ENCODE measurements at places on chromosomes 13 and 19.

DNA sequence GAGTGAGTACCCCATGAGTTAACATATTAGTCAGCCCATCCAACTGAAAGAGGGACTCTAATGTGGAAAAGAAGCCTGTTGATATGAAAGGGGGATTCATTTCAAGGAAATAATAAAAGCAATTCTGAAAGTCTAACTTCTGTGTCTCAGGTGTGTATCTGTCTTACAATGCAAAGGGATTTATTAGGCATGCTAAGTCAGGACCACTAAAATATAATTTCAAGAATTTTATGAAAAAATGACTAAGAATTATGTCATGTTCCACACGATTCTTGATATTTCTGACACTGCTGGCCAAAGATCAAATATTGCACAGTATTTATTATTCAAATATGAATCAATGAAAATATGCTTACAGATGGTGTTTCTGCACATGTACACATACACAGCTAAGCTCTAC lies 130.8 kb downstream of the KLF12 start:
- DNase-seq: no peak

DNA sequence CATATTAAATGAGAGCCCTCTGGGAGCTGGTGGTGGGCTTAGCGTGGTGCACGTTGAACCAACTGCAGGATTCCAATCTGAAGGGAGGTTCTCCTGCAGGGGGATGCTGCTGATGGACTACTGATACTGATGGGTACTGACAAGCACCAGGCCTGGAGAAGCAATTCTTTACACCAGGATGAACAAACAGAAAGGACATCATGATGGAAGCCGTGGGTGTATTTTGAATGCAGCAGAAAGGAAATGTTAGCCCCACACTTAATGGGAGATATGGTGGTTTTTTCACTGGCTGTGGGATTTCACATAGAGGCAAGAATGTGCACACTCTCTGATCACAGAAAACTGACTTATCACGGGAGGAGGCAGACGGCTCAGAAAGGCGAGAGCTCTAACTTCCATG lies 299.7 kb downstream of the TEX29 start:
- no peak for DNase-seq

DNA sequence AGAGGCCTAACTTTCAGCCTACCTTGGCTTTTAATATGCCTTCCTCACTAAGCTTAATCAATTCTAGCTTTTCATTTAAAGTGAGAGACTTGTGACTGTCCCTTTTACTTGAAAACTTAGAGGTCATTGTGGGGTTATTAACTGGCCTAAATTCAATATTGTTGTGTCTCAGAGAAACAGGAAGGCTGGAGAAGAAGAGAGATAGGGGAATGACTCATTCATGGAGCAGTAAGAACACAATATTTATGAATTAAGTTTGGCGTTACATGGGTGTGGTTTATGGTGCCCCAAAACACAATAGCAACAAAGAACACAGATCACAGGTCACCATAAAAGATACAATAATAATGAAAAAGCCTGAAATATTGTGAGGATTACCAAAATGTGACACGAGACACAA lies 612.1 kb downstream of the TBC1D4 start:
- no peak for DNase-seq

GRCh38 chr13:73578251-73578875 lies 519.6 kb downstream of the KLF5 start:
- DNase-seq: no peak

- no peak for DNase-seq
These were observed 13.1 kb downstream of the SH2D3A start for GRCh38 chr19:6754136-6754535.

- DNase-seq: no peak
These were observed 1634.2 kb downstream of the PCDH9 start for GRCh38 chr13:65595916-65596315.

GRCh38 chr19:1446713-1447481 lies 3.0 kb upstream of the APC2 start:
- peak; percentile 26 for DNase-seq

DNA sequence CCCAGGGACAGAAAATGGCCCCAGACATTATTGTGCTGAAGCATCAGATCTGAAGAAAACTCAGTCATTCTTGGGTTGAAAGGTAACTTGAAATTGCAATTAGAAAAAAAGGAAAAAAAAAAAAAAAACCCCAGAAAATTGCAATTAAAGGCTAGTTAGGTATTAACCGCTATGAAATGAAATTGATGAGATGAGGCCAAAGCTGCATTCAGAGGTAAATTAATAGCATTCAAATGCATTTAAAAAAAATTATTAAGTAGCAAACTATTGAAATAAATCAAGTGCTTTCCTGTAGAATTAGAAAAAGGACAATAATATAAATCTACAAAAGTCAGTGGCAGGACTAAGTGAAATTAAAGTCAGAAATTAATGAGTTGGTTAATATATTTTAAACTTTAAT lies 6.4 kb downstream of the PGLS start:
- DNase-seq: no peak

DNA sequence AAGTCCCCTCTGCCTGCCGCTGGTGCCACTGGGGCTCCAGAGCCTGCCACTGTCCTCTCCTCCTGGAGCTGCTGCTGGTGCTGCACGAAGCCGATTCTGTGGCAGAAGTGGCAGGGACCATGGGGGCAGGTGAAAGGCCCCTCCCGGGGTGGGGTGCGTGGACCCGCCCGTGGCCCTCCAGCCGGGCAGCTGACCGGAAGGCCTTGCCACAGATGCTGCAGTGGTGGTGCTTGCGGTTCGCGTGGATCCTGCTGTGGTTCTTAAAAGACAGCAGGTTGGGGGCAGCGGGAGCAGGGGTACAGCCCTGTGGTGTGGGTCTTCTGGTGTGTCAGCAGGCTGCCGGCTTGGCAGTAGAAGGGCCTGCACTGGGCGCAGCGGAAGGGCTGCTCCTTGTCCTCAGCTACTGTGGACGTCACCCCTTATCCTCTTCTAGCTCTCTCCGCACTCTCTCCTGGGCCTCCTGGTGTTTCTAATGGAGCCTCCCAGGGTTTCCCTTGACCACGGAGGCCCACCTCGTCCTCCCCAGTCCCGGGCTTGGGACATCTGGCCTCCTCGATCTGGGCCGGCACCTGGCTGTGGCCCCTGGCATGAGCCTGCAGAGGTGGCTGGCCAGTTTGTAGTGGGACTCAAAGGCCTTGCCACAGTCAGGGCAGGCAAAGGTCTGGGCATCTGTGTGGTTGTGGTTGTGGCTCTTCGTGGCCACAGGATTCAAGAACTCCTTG lies 380.4 kb downstream of the OLFM4 start:
- DNase-seq: no peak

DNA sequence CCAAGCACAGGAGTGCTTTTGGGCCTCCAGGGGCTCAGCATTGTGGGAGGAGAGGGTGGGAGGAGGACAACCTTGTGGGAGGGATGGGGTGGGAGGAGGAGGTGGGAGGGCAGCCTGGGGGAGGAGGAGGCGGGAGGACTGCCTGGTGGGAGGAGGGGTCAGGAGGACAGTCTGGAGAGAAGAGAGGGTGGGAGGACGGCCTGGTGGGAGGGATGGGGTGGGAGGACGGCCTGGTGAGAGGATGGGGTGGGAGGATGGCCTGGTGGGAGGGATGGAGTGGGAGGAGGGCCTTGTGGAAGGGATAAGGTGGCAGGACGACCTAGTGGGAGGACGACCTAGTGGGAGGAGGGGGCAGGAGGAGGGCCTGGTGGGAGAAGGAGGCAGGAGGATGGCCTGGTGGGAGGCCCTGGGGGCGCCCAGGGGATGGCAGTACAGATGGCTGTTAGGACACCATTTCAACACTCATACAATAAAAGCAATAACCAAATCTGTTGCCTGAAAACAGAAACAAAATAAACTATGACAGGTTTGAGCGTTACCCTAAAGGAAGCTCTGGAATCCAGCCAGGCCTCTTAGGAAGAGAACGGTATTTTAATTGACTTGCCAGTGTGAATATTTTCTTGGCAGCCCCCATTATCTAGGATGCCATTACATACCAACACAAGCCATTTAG lies 63.7 kb downstream of the CRYL1 start:
- DNase-seq: no peak

GRCh38 chr19:6891761-6892385 lies 4.5 kb downstream of the ADGRE1 start:
- DNase-seq: peak; percentile 34

- DNase-seq: no peak
These were observed 10.0 kb upstream of the OR10H2 start for GRCh38 chr19:15717809-15718208.

DNA sequence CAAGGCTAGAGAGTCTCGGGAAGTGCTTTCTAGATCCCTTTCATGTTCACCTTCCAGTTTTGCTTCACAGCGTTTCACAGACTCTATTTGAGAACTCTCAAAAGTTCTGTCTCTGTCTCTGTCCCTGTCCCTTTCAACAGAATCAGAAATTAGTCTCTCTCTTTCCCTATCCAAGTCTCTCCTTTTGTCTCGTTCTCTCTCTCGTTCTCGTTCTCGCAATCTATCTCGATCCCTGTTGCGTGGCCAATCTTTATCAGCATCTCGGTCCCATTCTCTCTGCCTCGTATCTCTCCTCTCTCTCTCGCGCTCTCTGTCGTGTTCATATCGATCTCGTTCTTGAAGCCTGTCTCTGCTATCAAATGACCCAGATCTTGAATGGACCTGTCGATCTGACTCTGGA lies 85.0 kb downstream of the ZC3H13 start:
- no peak for DNase-seq

- no peak for DNase-seq
These were observed 11.5 kb downstream of the CIB3 start for GRCh38 chr19:16161840-16162239.

GRCh38 chr19:18814063-18814462 lies 17.7 kb upstream of the UPF1 start:
- no peak for DNase-seq

DNA sequence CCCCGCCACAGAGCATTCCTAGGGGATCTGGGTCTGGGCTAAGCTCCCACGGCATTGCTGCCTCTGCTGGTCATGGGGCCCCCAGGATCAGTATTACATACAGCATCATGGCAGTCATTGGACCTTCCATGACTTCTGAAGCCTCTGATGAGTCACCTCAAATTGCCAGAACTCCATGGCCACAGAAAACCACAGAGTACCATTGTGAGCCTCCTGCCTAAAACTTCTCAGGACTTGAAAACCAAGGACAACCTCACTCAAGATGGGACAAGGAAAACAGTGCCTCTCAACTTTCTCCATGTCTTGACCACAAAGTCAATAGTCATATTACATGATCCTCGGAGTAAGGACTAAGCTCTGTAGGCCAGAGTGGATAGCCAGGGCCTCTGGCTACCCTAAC lies 306.0 kb downstream of the GPC5 start:
- DNase-seq: no peak

DNA sequence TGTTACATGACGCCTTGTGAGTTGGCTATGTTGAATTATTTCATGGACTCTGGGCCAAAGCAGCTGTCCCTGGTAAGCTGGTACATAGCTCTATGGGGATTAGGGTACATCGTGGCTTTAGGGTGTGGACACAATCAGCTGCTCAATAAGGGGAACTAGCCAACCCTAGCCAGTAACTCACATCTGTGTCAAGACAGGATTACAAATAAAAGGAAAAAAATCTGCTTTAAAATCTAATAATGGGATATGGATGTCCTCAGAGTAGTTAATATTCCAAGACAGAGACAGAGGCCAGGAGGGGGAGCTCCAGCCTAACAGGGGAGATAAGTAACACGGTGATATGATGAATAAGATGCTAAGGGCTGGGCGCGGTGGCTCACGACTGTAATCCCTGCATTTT lies 21.1 kb upstream of the ZNF766 start:
- peak; percentile 69 for DNase-seq

Measured in CD4-positive, alpha-beta T cell treated with Interleukin-4 for 1 hour (primary cell).